ENCODE measurements at places on chromosomes 1 and 21.
A peak's percentile ranks its signal among the peaks of the same experiment; 100 is the strongest.

- peak; percentile 55 for DNase-seq
Observed at GRCh38 chr1:107782217-107782845, 182.6 kb downstream of the VAV3 start.

GRCh38 chr1:219304227-219305226 lies 130.8 kb downstream of the LYPLAL1 start:
- no peak for DNase-seq

GRCh38 chr1:217924924-217925323 lies 293.8 kb downstream of the SPATA17 start:
- no peak for DNase-seq

DNA sequence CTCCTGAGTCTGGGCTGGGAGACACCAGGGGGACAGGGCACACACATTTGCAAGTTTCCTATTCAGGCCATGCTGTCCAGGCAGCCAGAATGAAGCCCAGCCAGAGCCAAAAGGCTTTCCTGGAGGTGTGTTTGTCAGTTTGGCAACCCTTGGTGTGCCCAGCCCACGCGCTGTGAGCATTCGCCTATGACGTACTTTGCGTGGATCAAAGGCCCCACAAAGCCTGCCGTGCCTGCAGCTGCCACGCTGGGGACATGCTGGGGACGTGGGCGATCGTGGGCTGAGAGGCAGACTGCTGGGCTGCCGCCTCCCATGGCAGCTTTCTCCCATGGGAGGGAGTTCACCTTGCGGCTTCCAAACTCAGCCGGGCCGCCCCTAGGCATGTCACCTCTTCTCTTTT lies 57.5 kb downstream of the CD247 start:
- DNase-seq, result peak; percentile 68

GRCh38 chr21:34950980-34951379 lies 98.1 kb downstream of the RUNX1 start:
- no peak for DNase-seq

- no peak for DNase-seq
Observed at GRCh38 chr1:170758992-170759391, 95.1 kb downstream of the PRRX1 start.

- DNase-seq, result no peak
Observed at GRCh38 chr1:204240233-204240632, 26.4 kb upstream of the GOLT1A start.

GRCh38 chr1:6059866-6060265 lies 14.2 kb downstream of the KCNAB2 start:
- DNase-seq, result no peak

All from central memory CD4-positive, alpha-beta T cell (primary cell).